Foreskin keratinocyte (primary cell): ENCODE measurements at places on chromosomes 12 and 14. TPM values are rescaled to one million over a fixed set of nuclear protein-coding genes. Genes with fewer than 3 reads are reported as not detected.

DNA sequence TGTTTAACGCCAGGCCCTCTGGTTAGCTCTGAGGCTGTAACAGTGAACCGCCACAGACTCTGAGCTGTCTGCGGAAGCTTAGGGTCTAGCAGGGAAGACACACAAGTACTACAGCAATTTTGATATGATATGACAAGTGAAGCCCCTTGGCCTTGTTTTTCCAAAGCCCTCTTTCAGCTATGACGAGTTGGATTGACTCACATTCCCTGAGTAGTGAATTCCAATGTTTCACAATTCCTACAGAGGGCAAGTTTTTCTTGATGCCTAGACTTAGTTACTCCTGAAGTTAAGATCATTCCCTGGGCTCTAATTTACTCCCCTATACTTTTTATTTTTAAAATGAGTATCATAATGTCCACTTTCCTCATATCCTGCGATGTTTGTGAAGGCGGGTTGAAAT, 53.3 kb upstream of the CISTR start:
- no peak for DNase-seq

DNA sequence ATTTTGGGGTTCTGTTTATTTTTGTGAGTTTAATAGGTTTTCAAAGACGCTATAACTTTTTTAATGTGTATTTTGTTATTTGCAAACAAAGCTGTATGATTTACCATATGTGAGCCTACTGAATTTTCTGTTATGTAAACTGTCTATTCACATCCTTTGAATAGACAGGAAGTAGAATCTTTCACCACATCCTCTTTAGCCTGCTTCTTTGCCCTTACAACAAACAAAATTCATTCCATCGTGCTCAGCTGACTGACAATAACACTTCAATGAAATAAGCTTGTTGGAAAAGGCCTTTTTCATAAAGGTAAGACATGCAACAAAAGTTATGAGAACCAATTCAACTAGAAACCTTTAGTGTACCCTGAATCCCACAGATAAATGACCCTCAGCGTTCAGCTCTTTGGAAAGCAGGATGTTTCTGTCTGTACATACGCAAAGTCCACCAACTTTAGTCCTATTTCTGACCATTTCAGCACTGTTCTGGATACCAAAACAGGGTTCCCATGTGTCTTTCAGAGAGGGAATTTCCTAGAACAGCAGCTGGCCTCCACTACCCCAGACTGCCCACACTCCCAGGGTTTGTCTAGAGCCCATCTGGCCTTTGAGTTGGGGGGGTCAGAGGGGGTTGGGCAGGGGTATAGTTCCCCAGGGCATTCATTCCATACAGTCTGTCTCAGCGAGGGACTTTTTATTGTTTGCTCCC, 71.3 kb downstream of the DUSP6 start:
- no peak for DNase-seq

KSR2 gene
- under 0.01 TPM in 2 replicates for polyA plus RNA-seq

C12orf42 gene
- polyA plus RNA-seq: not detected in 2 replicates

DNA sequence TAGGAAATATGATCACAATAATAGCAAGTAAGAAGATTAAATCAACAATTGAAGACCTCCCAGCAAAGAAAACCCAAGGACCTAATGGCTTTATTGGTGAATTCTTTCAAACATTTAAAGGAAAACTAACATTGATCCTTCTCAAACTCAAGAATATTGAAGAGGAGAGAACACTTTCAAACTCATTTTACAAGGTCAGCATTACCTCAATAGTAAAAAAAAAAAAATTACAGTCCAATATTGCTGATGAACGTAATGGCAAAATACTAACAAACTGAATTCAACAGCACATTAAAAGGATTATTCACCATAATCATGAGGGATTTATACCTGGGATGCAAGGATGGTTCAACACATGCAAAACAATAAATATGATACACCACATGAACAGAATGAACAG, 33.7 kb upstream of the LGR5 start:
- no peak for DNase-seq

GRCh38 chr14:31770271-31770670, 209.1 kb downstream of the NUBPL start:
- DNase-seq: no peak
